ENCODE measurements at places on chromosomes 4 and X.

DNA sequence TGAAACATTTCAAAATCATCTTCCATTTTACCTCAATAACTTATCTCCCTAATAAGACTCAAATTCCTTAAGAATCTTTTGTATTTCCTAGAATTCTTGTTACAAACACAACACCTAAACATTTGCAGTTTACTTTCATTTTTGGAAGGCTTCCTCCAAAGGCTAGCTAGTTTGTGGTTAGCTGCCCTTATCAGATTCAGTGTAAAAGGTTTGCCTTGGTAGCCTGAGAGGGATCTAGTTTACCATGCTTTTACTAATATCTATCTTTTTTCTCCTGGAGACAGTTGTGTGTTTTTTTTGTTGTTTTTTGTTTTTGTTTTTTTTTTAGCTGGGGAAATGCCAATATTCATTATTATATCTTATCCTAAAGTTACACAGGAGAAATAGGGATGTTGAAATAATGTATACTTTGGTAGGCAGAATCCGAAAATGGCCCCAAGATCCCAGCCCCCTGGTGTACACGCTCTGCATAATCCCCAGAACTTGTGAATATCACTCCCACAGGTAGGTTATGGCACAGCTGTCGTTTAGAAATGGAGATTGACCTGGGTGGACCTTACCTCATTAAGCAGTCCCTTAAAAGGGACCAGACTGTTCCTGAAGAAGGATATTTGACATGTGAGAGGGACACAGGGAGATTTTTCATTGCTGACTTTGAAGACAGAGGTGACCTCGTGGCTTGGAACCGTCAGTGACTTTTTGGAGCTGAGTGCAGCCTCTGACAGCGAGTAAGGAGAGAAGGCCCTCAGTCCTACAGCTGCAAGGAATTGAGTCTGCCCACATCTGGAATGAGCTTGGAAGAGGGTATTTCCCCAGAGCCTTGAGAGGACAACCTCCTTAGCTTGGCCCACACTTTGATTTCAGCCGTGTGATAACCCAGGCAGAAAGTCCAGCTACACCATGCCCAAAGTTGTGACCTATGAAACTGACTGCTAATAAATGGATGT, 33.4 kb downstream of the SEPTIN11 start:
- no peak for DNase-seq

- no peak for DNase-seq
Measured at GRCh38 chr4:112279025-112279881, 6.5 kb downstream of the TIFA start.

- DNase-seq: no peak
Measured at GRCh38 chr4:31328932-31329331, 608.8 kb downstream of the PCDH7 start.

GRCh38 chr4:101000496-101000895, 346.8 kb downstream of the PPP3CA start:
- DNase-seq: no peak

DNA sequence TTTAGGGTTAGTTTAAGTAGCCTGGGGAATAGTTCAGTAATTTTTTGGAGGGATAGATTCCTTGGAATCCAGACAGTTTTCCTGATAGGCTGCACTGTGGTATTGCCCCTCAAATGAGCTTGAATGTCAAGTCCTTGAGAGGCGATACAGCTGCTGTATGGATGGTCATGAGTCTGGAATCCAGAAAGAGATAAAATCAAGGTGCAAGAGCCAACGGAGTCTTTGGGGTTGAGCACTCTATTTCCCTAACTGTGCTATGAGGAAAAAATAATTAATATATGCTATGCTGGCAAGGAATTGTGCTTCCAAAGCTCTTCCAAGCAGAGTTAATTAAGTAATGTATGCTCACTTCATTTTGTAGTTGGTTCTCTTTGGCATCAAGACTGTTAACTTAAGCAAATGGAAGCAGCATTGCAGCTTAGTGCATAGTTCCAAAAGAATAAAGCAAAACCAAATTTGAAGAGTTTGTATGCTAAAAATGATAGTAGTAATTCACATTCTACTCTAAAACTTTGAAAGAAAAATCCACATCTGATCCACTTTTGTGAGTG, 48.8 kb downstream of the LIMCH1 start:
- no peak for DNase-seq

- DNase-seq: no peak
Measured at GRCh38 chrX:82081027-82081426, 879.1 kb downstream of the SH3BGRL start.

- no peak for DNase-seq
Measured at GRCh38 chrX:87710580-87710979, 193.0 kb downstream of the KLHL4 start.

DNA sequence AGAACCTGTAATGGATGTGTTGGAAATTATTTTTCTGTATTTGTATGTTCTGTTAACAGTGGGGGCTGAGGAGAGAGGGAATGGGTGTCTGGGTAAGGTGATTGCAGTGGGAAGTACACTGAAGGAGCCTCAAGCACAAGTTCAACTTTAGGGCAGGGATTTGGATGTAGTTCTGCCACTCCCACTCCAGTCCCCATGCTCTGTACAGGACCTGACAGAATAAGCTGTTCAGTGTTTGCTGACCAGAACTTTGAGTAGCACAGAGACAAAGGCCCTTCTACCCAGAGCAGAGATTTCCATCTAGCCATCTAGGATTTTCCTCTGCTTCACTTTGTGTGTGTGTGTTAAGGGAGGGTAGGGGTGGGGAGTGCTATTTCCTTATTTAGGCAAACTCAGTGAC, 49.2 kb downstream of the VSIG4 start:
- DNase-seq: no peak

GRCh38 chr4:120927801-120928409, 5.4 kb upstream of the PRDM5 start:
- DNase-seq: no peak

GRCh38 chrX:70479247-70479921, 34.7 kb downstream of the DLG3 start:
- no peak for DNase-seq

All from GM18507 (cell line).